ENCODE measurements at places on chromosomes 12 and 14.

- no peak overlapping the region for H3K4me3 ChIP-seq
- no peaks in the 10 kb centered on the region for H3K27me3 ChIP-seq
- peak overlapping the region; percentile 29 for H3K27ac ChIP-seq
- no peak for DNase-seq
- H3K4me1 ChIP-seq, result peaks cover 74% of the 10 kb centered on the region
- peaks cover 32% of the 10 kb centered on the region for H3K36me3 ChIP-seq
These were observed 8.7 kb downstream of the GPR68 start for GRCh38 chr14:91235841-91236240.

GRCh38 chr14:92951912-92952471 lies 29.0 kb downstream of the CHGA start:
- peak; percentile 88 for DNase-seq
- peaks cover 4% of the 10 kb centered on the region for H3K4me1 ChIP-seq
- peaks cover 6% of the 10 kb centered on the region for H3K36me3 ChIP-seq
- no peak overlapping the region for H3K4me3 ChIP-seq
- H3K27ac ChIP-seq, result no peak overlapping the region

GRCh38 chr12:60148831-60149230 lies 553.0 kb downstream of the SLC16A7 start:
- H3K27ac ChIP-seq, result no peak overlapping the region
- no peaks in the 10 kb centered on the region for H3K4me1 ChIP-seq
- no peak overlapping the region for H3K4me3 ChIP-seq
- H3K36me3 ChIP-seq, result no peaks in the 10 kb centered on the region

GRCh38 chr12:96400631-96401075 lies 414 bp upstream of the CDK17 start:
- H3K27me3 ChIP-seq, result no peaks in the 10 kb centered on the region
- peaks cover 35% of the 10 kb centered on the region for H3K4me1 ChIP-seq
- peak overlapping the region; percentile 97 for H3K27ac ChIP-seq

- DNase-seq, result no peak
- H3K27ac ChIP-seq, result no peak overlapping the region
- no peak overlapping the region for H3K4me3 ChIP-seq
- peaks cover 37% of the 10 kb centered on the region for H3K4me1 ChIP-seq
- no peaks in the 10 kb centered on the region for H3K27me3 ChIP-seq
These were observed 4.6 kb upstream of the ATN1 start for GRCh38 chr12:6923003-6923732.

GRCh38 chr14:104972301-104973134 lies 5.7 kb downstream of the AHNAK2 start:
- H3K27me3 ChIP-seq, result peaks cover 21% of the 10 kb centered on the region
- no peaks in the 10 kb centered on the region for H3K36me3 ChIP-seq
- H3K4me3 ChIP-seq, result no peak overlapping the region
- no peak overlapping the region for H3K27ac ChIP-seq
- H3K4me1 ChIP-seq, result peaks cover 5% of the 10 kb centered on the region

- DNase-seq, result no peak
- no peak overlapping the region for H3K27ac ChIP-seq
- no peaks in the 10 kb centered on the region for H3K36me3 ChIP-seq
- H3K4me1 ChIP-seq, result no peaks in the 10 kb centered on the region
- peaks cover 2% of the 10 kb centered on the region for H3K27me3 ChIP-seq
These were observed 39.9 kb downstream of the KIF26A start for GRCh38 chr14:104178279-104178678.

DNA sequence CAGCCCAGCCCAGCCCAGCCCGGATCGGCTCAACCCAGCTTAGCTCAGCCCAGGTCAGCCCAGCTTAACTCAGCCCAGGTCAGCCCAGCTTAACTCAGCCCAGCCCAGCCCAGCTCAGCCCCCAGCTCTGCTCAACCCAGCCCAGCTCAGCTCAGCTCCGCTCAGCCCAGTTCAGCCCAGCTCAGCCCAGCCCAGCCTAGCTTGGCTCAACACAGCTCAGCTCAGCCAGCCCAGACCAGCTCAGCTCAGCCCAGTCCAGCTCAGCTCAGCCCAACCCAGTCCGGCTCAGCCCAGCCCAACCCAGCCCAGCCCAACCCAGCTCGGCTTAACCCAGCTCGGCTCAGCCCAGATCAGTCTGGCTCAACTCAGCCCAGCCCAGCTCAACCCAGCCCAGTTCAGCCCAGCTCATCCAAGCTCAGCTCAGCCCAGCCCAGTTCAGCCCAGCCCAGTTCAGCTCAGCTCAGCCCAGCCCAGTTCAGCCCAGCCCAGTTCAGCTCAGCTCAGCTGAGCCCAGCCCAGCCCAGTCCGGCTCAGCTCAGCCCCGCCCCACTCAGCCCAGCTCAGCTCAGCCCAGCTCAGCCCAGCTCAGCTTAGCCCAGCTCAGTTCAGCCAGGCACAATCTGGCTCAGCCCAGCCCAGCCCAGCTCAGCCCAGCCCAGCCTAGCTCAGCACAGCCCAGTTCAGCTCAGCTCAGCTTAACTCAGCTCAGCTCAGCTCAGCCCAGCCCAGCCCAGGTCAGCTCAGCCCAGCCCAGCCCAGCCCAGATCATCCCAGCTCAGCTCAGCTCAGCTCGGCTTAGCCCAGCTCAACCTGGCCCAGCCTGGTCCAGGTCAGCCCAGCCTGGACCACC lies 331.7 kb downstream of the TMEM121 start:
- H3K27ac ChIP-seq, result peak overlapping the region; percentile 86
- H3K36me3 ChIP-seq, result no peaks in the 10 kb centered on the region
- DNase-seq, result peak; percentile 64
